ENCODE measurements at places on chromosomes 5 and 9.

GRCh38 chr9:114163517-114163951, 8.2 kb downstream of the COL27A1 start:
- DNase-seq = no peak

GRCh38 chr9:79246170-79246569, 325.6 kb upstream of the TLE4 start:
- DNase-seq = no peak

GRCh38 chr5:168714046-168714445, 134.9 kb upstream of the PANK3 start:
- no peak for DNase-seq

DNA sequence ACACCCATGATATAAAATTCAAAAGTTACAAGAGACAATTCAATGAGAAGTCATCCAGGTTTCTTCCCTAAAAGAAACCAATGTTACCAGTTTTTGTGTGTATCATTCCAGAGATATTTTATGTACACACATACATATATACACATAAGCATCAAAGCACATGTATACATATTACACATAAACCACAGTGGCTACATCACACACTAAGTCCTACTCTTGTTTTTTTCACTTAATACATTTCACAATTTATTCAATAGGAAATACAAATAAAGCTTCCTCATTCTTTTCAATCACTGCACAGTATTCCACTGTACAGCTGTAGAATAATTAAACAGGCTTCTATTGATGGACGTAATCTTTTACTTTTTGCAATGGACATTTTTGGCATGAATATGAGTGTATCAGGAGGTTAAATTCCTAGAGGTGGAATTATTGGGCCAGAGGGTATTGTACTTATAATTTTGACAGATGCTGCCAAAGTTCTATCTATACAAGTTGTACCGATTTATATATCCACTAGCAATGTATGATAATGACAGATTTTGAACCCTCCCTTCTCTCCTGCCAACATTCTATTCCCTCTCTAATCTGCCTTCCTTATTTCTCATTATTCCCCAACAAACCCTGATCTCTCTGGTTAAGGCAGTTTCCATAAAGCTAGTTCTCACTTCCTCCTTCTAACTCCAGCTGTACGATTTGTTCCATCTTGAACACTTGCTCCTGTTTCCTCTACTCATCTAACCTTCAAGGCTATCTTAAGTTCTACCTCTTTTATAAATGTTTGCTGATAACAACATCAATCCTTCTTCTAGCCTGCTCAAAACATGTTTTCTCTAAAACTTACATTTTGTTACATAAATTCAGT, 35.2 kb downstream of the MRPS27 start:
- DNase-seq = no peak

- no peak for DNase-seq
Measured at GRCh38 chr5:133222979-133223378, 171.2 kb downstream of the HSPA4 start.

- DNase-seq = no peak
Measured at GRCh38 chr5:89015409-89015808, 132.4 kb upstream of the MEF2C start.

DNA sequence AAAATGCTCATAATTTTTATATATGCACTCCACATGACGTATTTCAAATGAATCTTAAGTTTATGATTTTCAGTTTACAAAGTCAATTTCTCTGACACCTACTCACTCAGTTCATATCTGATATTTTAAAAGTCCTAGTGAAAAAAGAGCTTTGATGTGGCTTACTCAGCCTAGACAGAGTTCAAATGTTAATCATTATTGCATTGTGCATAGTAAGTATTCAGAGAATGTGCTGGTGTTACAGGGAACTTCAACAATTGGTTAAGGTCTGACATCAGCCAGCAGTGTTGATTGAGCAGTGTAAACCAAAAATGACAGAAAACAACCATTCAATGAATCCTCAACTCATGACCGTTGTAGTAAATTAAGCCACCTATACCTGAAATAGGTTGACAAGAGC, 147.2 kb upstream of the LHFPL2 start:
- no peak for DNase-seq

All from stimulated activated CD8-positive, alpha-beta memory T cell treated with anti-CD3 and anti-CD28 coated beads, Interleukin-4, amount 100 ng/mL, for 4 hours (primary cell).